Psoas muscle (tissue), 8 donors: ENCODE measurements at places on chromosomes 5 and 9. TPM values are rescaled to one million over a fixed set of nuclear protein-coding genes. Genes with fewer than 3 reads are reported as not detected.

The WNT8A gene
- not detected for total RNA-seq

The FAT2 gene
- total RNA-seq = not detected

The EMB gene
- 3.7 TPM for total RNA-seq

DNA sequence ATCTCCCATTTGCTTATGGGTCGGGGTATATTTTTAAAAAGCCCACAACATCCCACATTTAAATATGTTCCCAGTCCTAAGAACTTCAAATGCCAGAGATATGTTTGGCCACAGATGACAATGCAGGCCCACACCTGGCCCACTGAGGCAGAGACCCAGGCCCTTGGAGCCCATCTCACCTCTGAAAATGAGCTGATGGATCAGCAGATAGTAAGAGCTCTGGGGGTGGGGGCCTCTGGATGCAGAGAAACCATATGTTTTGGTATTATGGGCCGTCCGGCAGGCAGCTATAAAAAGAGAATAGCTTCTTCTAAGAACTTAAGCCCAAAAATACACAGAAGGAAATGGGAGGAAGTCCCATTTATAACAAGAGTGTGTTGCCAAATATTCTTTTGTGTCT lies 256.0 kb downstream of the GRIA1 start:
- DNase-seq = no peak

- no peak for DNase-seq
Measured at GRCh38 chr9:120933310-120934055, 6.9 kb upstream of the TRAF1 start.

GRCh38 chr5:173839117-173839713 lies 48.9 kb upstream of the CPEB4 start:
- no peak for DNase-seq

GRCh38 chr5:125914471-125914870 lies 508.7 kb upstream of the GRAMD2B start:
- no peak for DNase-seq

- DNase-seq = no peak
Measured at GRCh38 chr5:56388229-56388985, 155.3 kb upstream of the ANKRD55 start.

DNA sequence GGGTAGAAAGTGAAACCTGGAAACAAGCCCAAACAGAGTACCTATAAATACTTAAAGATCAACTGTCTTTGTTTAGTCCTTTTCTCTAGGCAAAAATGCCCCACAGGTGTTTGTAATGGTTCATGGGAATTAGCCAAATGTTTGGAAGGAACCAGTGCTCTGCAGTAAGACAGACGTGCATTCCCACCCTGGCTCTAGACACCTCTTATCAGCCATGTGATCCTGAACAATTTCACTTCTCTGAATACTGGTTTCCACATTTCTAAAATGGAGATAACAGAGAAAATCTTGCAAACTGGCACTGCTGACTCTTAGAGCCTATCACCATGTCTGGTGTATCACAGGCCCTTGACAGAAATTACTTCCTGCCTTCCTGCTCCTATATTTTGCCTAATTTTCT lies 30.0 kb downstream of the GLIS3 start:
- no peak for DNase-seq
